Caudate nucleus (tissue), 63 donors: ENCODE measurements at places on chromosomes 4 and X.

DNA sequence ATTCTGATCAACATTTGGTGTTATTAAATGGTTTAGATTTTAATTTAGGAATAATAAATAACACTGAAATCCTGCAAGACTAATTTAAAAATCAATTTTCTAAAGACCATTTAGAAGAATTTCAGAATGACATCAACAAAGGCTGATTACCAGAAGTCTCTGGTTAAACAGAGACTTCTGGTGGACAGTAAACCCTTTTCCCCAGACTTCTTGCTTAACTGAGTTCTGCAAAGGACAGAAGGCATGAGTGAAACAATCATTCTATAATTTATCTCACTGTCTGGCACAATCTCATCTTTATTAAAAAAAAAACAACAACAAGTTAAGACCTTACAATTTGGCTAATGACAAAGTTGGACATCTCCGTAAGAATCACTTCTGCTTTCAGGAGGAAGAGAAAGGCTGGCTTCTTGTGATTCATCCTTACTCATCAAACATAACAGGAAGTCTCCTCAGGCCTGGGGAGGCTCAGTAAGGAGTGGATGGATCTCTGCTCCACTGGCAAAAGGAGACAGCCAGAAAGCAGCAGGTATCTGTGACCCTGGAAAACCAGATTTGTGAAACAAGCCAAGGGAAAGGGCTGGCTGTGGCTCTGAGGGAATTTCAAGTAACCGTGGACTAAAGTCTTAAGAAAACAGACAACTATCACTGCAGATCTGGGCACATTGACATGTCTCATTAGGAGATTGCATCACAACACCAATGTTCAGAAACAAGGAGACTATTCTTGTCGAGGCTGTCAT is 908 bp upstream of the TLR6 start:
- no peak for DNase-seq

GRCh38 chr4:183291070-183291469 is 29.0 kb downstream of the CLDN22 start:
- no peak for DNase-seq

DNA sequence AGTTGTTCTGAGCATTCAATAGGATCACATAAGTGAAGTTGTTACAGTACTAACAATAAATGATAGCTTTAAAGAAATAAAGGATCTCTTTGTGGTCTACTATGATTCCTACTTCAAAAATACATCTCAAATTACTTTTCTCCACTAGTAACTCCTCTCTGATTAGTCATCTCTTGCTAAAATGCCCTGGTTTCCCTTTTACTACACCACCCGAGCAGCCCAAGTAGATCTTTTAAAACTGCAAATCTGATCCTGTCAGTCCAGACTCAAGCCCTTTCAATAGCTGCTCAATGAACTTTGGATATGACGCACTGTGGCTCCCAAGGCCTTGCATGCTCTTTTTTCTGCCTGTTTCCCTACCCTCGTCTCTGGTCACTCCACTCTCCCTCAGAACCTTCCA is 97.5 kb downstream of the MAOA start:
- no peak for DNase-seq

GRCh38 chrX:44470816-44471215 is 71.8 kb downstream of the FUNDC1 start:
- DNase-seq = no peak

DNA sequence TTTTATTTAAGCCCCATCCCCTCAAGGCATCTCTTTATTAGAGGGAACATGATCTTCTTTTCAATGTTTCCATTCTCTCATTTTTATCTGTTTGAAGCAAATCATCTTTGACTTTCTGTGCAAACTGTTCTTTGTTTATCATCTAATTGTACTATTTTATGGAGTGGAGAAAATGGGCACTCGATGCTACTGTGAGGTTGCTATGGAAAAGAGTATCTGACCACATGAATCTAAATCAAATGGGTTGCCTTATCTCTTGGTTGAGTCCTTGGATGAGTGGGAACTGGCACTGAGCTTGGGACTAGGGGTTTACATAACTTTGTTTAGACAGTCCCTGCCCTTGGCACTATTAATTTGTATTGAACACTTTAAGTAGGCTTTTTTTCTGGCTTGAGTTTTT is 9.1 kb downstream of the OCRL start:
- no peak for DNase-seq
